ENCODE measurements at places on chromosomes 12 and 14.

DNA sequence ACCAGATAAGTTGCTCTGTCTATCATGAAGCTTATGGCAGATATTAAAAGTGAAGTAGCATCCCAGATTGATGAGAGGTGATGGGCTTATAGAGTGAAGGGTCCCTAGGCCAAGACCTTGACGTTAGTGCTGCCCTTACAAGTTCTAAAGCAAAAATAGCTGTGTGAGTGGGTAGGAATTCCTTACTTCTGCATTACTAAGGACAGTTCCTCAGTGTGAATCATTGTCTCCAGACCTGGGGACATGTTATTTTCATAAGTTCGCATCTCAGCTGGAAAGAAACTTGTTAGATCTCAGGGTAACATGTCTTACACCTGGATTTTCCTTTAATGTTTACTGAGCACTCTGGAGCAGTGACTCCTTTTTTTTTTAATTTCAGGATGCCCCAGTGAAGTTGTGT lies 28.7 kb downstream of the MAPKAPK5 start:
- DNase-seq = no peak

- DNase-seq = no peak
These were observed 121.8 kb downstream of the SUDS3 start for GRCh38 chr12:118498171-118498570.

DNA sequence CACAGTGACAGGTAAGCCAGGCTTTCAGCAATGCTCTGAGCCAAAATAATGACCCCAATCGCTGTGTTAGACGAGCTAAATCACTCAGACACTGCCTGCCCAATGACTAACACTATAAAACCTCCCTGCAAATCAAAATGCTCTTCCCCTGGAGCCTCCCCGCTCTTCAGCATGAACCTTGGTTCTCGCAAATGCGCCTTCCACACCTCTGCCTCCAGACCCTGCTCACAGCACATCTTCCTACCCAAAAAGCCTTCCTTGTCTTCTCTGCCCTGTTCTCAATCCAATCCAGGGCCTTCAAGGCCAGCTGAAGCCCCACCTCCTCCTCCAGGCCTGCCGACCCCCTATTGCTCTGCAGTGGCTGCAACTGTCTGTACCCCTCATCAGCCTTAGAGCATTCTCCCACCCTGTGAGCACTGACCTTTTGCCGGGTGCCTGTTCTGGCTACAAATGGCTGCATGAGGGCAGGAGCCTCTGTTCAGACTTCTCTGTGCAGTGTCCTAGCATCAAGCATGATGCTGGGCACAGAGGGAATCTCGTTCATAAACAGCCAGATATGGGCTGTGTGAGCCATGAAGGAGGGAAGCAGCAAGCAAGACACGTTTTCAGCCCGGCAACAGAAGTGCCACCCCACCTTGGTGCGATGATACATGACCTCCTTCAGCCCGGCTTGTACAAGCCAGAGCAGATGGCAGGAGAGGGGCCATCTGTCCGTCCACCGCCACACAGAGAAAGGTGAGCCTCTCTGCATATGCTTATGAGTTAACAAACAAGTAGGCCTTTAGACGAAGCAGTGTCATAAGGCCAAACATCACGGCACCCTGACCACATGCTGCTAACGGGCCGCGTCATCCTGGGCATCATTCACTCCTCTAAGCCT lies 64.5 kb upstream of the DDX11 start:
- no peak for DNase-seq

- no peak for DNase-seq
These were observed 15.0 kb downstream of the POLE start for GRCh38 chr12:132672116-132672515.

GRCh38 chr12:106192659-106193393 lies 54.1 kb upstream of the NUAK1 start:
- DNase-seq = no peak

- no peak for DNase-seq
These were observed 102.3 kb downstream of the SLC25A47 start for GRCh38 chr14:100425429-100425827.

GRCh38 chr12:100141998-100142850 lies 450 bp downstream of the BLTP3B start:
- DNase-seq = peak; percentile 41

DNA sequence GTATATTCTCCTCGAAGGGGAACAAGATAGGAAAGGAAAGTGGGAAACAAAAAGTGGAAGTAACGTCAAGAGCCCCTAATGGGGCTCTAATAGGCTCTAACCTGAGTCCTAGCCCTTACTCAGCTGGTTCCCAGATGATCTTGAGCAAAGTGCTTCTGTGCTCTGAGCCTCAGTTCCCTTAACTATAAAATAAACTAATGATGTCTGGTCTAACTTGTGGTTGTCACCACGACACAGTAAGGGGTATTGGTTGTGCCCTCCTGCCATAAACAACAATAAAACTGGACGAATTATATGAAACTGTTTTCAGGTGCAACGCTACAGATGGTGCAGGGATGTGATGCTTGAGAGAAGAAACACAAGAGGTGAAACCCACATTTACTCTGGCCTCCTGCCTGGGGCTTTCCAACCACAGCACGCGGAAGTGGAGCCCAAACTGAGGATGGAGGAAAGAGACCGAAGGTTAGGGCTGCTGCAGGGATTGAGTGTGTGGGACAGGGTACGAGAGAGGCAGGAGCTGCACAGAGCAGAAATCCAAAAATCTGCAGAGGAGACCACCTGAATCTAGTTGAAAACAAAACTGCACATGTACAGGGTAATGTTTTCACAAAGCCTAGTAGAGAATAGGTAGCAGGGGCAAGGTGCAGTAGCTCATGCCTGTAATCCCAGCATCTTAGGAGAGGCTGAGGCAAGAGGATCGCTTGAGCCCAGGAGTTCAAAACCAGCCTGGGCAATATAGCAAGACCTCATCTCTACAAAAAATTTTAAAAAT lies 45.6 kb upstream of the BCL2L14 start:
- peak; percentile 42 for DNase-seq

DNA sequence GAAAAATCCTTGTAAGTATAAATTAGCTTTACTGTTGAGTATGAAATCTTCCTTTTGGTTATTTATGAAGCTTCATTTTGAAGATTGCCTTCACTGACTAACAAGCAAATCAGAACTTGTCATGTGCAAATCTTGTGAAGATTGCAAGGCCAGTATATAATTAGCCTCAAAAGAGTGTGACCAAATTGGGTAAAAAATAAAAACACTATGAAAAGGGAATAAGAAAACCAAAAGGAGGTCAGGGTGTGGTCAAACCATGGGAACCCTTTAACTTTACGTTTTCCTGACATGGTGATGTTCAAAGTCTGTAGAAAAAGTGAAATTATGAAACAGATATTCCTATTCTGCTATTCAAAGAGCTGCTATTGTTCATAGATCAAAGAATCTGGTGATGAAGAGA lies 230.3 kb downstream of the BCAT1 start:
- no peak for DNase-seq

DNA sequence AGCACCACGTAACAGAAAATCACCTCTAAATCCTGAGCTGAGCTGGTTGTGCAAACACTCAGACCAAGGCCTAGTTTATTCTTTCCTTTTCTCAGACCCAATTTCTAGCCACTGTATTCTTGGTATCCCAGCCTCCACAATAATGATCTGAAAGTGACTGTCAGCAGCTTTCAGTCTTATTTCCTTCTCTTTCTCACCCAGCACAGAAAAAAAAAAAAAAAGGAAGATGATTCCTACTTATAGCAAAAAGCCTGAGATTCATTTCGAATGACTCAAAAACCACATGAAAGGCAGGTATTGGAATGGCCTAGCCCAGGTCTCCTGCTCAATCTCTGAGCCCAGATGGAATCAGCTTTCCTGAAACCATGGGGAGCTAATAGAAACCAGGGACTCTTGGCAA lies 298.6 kb upstream of the PPFIA2 start:
- no peak for DNase-seq

DNA sequence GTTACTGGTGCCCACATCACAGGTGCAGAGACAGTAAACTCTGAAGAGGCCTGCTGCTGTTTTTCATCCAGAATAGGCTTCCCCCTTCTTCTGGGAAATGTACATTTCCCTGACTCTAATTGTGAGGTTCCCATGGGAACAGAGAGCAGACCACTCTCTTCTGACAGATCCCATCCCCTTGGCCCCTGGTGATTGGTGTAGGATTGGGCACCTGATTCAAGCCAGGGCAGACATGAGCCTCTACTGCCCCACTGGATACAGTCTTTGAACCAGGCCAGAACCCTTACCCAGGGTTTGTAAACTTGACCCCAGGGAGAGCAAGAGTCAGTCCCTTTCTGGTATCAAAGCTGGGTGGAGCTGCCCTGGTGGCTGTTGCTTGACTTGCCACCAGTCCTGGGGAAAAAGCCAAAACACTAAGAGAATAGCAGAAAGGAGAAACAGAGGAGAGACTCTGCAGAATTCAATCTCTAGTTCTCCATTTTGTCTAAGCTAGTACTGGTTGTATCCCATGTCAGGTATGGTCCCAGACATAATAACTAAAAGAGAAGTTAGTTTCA lies 14.8 kb upstream of the NFYB start:
- no peak for DNase-seq

GRCh38 chr12:93287149-93287548 lies 90.6 kb upstream of the NUDT4 start:
- no peak for DNase-seq
